ENCODE measurements at places on chromosomes 2 and 18. TPM values are rescaled to one million over a fixed set of nuclear protein-coding genes. Genes with fewer than 3 reads are reported as not detected.

DNA sequence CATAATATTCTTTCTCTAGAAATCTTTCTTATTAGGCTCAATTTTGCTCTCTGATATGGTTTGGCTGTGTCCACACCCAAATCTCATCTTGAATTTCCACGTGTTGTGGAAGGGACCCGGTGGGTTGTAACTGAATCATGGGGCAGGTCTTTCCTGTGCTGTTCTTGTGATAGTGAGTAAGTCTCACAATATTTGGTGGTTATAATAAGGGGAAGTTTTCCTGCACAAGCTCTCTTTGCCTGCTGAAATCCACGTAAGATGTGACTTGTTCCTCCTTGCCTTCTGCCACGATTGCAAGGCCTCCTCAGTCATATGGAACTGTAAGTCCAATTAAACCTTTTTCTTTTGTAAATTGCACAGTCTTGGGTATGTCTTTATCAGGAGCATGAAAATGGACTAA is 73.8 kb downstream of the CAVIN2 start:
- no peak for DNase-seq

DNA sequence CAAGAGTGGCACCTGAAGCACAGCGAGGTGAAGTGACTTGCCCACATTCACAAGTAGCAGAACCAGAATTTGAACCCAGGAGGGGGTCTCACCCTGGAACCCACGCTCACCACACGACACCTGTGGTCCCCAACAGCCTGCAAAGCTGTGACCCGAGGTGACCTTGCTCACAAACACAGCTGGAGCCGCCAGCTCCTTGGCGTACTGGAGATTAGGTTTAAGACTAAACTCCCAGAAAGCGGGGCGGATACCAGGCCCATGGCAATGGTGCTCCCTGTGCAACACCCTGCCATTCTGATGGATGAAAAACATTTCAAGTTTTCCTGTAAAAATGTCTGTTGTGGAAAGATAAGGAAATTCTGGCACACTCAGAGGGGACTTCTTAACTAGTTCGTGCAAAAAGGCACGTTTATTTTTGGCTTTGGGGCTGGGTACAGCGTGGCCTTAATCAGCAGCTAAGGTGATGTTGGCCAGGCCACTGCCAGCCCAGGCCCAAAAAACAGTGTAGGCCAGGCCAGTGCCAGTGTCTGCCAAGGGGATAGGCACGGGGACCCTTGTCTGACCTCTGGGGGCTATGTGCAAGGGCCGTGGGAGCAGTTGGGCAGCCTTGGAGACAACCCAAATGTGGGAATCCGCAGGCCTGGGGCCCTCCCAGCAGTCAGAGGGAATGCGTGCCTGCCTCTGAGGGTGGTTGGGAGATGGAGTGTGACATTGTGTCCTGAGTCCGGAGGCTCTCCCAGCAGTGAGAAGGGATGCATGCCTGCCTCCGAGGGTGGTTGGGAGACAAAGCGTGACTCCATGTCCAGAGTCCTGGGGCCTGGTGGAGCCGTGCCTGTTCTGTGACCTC is 185.0 kb upstream of the HS6ST1 start:
- no peak for DNase-seq

- no peak for DNase-seq
These were observed 1807.0 kb downstream of the SUCLG1 start for GRCh38 chr2:82652117-82652516.

DNA sequence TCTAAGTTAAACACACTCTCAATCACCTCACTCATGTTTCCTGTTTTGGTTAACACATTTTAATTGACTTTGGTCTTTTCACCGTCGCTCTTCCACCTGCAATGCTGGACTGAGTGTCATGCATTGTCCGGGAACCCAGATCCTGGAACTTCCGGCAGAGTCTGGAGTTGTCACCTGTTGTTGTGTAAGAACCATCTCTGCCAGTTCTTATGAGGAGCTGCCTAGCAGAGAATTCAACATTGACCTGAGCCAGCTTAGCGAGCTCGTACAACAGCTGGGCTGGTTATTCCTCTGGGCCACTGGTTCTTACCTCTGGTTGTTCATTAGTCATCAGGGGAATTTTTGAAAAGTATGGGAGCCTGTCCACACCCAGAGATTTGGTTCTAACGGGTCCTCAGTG is 75.7 kb downstream of the BCL2L11 start:
- DNase-seq = no peak

GRCh38 chr2:9666306-9666705 is 35.5 kb upstream of the YWHAQ start:
- no peak for DNase-seq

Gene CD207
- not detected for polyA plus RNA-seq

Data from right lung (tissue), 10 donors.